ENCODE measurements at places on chromosomes 6 and 20.

GRCh38 chr6:138953451-138953850, 34.6 kb downstream of the REPS1 start:
- no peak for DNase-seq

- DNase-seq = no peak
Observed at GRCh38 chr20:57702091-57702490, 7.7 kb downstream of the PMEPA1 start.

DNA sequence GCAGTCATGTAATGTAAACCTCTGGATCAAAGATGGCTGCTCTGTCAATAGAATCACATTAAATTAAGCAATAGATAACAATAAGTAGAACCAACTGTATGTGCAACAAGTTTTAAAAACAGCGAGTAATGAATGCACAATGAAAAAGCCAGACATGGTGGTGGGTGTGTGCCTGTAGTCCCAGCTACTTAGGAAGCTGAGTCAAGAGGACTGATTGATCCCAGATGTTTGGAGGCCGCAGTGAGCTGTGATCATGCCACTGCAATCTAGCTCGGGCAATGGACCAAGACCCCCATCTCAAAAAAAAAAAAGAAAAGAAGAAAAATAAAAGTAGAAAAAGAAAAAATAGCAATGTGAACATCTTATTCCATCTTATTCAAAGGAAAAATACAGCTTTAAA, 558.7 kb upstream of the MMS22L start:
- DNase-seq = no peak

- DNase-seq = no peak
Observed at GRCh38 chr6:125631165-125631564, 118.3 kb upstream of the HEY2 start.

DNA sequence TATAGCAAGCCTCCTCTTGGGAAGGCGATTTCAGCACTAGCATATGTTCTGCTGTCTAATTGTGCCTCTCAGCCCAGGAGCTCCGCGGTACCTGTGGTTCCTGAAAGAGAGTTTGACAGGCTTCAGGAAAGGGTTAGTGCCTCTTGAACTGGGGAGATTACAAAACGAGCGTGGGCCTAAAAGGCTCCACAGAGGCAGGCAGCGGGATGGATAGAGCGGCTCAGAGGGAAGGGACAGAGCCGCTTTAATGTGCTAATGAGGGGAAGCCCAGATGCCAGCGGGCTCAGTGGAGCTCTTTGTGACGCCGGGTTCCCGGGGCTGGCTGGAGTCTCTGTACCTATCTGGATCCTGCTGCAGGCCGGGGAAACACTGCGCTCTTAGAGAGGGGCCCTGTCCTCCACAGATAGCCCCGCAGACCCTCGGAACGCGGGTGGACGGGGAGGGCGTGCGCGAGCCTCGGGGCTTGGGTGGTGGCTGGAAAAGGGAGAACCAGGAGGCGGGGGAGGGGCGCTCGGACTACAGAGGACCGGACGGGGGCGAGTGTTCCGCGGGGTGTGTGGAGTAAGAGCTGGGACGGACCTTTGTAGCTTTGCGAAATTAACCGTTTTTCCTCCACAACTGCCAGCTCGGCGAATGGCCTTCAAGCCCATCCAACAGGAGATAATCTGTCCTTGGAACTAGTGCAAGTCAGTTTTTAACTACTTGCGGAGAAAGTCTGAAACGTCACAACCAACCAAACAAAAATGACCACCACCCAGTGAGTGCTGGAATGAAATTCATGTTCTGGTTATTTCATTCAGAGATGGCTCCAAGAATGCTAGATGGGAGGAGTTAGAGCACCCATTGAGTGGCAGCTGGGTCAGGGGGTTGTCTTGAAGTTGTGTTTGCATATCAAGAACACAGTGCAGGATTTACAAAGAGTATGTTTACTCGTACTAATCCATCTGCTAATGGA, 13.0 kb downstream of the SLC35F1 start:
- DNase-seq = peak; percentile 58

- DNase-seq = no peak
Observed at GRCh38 chr6:36851626-36852025, 12.4 kb upstream of the CPNE5 start.

GRCh38 chr20:62508641-62509051, 32.9 kb upstream of the GATA5 start:
- DNase-seq = no peak

- no peak for DNase-seq
Observed at GRCh38 chr20:33373735-33374605, 27.3 kb downstream of the CDK5RAP1 start.

DNA sequence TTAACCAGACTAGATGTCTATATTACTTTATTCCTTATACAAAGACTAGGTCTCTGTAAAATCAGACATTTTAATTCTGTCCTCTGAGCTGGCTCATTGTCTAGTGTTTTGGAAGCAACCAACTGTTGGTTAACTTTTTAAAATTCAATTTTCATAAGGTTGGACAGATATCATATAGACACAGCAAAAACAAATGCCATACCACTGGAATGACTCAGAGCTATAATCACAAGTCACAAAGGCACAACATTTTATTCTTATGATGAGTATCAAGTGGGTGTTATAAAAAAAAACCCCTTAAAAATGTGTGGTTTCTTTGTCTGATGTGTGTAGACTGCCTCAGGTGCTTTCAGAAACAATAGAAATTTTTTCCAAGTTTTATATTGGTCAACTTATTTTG, 296.2 kb upstream of the MARCKS start:
- no peak for DNase-seq

DNA sequence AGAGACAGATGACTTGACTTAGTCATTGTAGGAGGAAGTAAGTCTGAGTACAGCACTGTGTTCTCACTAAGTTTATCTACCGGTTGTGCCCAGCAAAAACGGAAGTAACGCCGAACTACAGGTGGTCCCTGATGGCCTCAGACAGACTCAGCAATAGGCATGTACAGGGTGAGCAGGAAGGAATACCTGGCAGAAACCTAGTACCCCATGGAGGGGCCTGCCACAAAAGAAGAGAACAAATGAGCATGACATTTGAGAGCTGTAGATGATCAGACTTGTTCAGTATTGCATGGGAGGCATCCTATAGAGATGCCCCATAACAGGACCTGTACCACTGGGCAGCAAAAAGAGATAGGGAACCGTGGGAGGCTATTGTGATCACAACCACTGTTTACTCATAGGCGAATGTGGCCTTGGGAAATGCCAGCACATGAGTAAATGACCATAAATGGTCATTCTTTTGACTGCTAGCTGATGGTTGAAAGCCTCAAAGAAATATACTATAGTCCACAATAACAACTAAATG, 106.4 kb upstream of the TAB2 start:
- no peak for DNase-seq

DNA sequence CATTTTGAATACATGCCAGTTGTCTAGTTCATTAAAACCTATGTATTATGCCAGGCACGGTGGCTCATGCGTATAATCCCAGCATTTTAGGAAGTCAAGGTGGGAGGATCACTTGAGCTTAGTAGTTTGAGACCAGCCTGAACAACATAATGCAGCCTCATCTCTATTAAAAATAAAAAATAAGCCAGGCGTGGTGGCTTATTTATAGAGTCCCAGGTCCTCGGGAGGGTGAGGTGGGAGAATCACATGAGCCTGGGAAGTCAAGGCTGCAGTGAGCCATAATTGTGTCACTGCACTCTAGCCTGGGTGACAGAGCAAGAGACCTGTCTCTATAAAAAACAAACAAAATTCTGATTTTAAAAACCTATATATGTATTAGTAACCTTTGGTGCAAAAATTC, 27.5 kb downstream of the ORC3 start:
- DNase-seq = no peak

GRCh38 chr6:26234421-26235301, 130.3 kb upstream of the BTN3A2 start:
- DNase-seq = no peak

GRCh38 chr20:47051936-47052526, 157.4 kb downstream of the EYA2 start:
- no peak for DNase-seq

DNA sequence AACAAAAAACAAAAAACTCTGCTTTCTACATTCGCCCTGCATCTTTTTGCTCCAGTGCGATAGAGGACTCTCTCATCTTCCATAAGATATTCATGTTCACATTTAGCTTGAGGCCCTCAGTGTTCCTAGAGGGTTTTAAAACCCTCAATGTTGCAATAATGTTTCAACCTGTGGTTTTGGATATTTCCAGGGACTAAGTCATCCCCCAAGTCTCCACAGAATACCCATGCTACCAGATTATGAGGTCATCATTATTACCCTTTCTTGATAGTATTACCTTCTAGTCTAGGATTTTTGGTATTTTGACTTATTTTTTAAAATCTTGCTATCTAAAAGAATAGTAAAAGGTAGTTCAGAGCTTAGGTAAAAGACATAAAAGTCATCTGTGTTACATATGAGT, 480.5 kb upstream of the ID4 start:
- no peak for DNase-seq

GRCh38 chr6:2848851-2849250, 7.2 kb upstream of the SERPINB1 start:
- no peak for DNase-seq

GRCh38 chr6:35213824-35214756, at the start of gene SCUBE3:
TSS of gene SCUBE3 (plus strand) at chr6:35213956. CDS start at chr6:35214419, 463 bp downstream.
- DNase-seq = no peak

GRCh38 chr6:166411721-166412151, 29.0 kb upstream of the MPC1 start:
- no peak for DNase-seq

GRCh38 chr20:43900121-43900466, 14.6 kb upstream of the TOX2 start:
- no peak for DNase-seq

- no peak for DNase-seq
Observed at GRCh38 chr6:161319231-161319630, 45.4 kb upstream of the AGPAT4 start.

- peak; percentile 69 for DNase-seq
Observed at GRCh38 chr20:60868316-60868891, 383.7 kb upstream of the CDH4 start.

DNA sequence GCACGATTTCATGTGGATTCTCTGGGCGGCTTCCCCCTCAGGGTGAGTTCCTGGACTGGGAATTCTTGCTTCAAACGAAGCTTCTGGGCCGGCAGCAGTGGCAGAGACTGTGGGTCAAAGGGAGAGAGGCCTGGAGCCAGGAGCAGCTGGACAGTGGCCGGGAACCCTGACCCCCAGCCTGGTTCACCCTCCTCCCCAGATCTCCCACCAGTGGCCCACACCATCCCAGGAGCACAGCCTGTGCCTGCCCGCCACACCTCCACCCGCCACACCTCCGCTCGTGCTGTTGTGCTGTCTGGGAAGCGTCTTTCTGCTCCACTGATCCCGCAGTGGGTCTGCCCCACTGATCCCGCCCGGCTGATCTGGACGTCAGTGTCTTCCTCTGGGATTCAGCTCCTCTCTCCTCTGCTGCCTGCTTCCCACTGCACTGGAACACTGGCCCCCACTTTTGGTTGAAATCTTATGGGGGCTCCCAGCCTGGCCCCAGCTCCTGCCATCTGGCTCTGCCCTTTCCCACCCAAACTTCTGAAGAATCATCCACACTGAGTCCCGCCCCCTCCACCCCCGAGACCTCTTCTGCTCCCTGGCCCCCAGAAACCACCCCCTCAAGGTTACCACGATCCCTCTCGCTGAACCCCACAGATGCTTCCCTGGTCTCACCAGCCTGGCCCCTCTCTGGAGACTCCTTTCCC, 9.8 kb downstream of the ZBP1 start:
- DNase-seq = no peak

GRCh38 chr20:22414305-22414742, 170.0 kb downstream of the FOXA2 start:
- DNase-seq = no peak

DNA sequence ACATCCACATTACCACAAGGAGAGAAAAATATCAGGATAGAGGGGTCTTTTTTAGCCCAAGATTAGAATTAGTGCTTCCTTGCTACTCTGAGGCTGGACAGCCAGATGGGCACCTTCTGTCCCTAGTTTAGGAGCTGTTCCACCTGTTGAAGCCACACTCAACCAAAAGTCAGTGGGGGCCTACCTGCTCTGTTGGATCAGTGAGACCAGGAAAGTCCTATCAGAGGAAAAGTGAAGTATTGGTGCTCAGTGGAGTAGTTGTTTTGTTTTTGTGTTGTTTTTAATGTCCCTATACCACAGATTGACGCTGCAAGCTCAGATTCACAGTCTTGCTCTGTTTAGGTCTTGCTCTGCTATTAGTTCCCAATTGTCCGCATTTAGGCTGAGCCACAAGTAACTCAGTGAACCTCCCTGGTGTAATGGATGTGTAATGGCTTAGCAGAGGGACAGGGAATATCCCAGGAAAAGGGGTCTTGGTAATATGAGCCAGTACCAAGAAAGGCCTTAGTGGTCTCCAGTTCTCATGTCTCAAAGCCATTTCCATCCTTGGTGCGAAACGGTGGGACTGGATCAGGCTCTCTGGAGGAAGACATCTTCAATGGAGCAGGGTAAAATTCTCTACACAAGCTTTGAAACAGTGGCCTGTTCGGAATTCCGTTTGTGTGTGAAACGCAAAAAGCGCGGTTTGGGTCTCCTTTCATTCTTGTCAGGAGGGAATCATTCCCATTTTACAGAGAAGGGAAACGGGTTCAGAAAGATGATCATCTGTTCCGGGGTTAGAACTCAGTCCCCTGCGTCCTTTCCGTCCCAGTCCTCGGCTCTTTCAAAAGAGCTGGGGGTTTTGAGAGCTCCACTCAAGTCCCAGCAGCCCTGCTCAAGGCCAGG, 631 bp upstream of the PABPC1L start:
- DNase-seq = no peak

DNA sequence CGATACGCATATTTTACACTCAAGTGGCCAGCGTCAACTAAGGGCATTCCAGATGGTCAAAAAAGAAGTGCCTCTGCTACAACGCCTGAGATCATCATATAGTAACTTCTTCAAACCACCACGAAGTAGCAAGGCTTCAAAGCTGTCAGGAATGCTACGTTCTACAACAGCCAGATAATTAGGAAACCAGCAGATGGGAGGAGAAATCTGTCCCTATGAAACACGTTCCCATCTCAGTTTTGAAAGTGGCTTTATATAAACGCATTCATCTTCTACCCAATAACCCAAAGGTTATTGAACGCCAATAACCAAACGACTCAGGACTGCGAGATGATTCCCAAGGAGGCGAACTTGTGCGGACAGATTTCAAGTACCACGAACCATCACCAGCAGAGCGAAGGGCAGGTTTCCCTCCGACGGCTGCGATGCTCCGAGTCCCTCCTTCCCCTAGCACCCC, 1.2 kb downstream of the ABHD12 start:
- no peak for DNase-seq

DNA sequence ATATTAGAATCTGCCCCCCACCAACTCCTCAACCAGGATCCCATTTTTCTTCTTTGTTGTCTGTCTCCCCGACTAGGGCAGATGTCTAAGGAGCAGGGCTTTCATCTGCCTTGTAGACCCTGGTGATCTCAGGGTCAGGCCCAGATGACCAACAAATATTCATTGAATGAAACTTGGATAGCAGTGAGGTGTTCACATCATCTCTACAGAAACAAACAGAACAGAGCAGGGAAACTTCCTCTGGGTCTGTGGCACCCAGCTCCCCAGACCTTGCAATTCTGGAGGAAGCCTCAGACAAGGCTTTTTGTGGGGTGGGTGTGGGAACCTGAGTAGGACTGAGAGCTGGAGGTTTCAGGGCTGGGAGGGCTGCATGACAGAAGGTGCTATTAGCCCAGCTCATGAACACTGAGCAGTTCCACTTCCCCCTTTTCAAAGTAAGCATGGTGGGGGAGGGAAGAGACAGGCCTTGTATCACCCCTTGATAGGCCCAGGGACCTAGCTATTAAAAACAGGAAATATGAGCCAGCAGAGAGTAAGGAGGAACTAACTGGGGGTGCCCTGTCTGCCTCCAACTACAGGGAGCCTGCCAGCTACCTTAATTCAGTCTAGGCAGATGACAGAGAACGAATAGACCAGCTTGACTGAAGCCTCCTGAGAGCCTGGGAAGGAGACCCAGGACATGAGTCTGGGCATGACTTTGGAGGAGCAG, 37.3 kb upstream of the TOP1 start:
- DNase-seq = no peak

Data from vagina (tissue), 2 donors.